ENCODE measurements at places on chromosomes 2 and 18.

GRCh38 chr2:220071696-220072095 lies 444.3 kb downstream of the SLC4A3 start:
- no peak for DNase-seq

- no peak for DNase-seq
Observed at GRCh38 chr2:120251880-120252224, 800 bp upstream of the RALB start.

GRCh38 chr2:33453905-33454479 lies 22.5 kb upstream of the RASGRP3 start:
- DNase-seq = no peak

GRCh38 chr2:68569604-68570003 lies 73.8 kb upstream of the PROKR1 start:
- DNase-seq = no peak
